ENCODE measurements at places on chromosomes 16 and 17. TPM values are rescaled to one million over a fixed set of nuclear protein-coding genes. Genes with fewer than 3 reads are reported as not detected.

GRCh38 chr17:28613931-28614381 lies at the start of gene RSKR:
TSS of gene RSKR (minus strand) at chr17:28614185. CDS start at chr17:28614161, 24 bp downstream.
- peak within 1 kb of the TSS; percentile 30 for H3K4me3 ChIP-seq
- peak within 1 kb of the TSS; percentile 64 for H3K27ac ChIP-seq
- H3K27me3 ChIP-seq, result peaks cover 3% of the 10 kb centered on the region
- H3K36me3 ChIP-seq, result peaks cover 4% of the 10 kb centered on the region
- no peak for DNase-seq
- peaks cover 3% of the 10 kb centered on the region for H3K4me1 ChIP-seq

DNA sequence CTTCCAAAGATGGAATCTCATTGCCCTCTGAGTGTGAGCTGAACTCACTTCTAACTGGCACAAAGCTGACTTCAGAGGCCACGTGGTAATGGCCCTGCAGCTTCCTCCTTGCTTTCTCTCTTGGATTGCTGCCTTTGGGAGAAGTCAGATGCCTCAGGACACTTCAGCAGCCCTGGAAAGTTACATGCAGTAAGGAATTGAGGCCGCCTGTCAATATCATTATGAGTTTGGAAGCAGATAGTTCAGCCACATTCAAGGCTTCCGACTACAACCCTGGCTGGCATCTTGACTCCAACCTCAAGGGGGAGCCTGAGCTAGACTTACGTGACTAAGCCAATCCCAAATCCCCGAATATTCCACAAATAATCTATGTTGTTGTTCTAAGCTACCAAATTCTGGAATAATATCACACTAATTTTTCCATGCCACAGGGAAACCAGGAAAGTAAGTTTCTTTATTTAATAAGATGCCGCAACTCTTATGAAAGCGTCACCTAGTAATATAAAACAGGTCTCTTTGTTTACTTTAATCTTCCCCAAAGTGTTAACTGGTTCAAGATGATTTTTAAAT lies 13.6 kb downstream of the CEP20 start:
- no peaks in the 10 kb centered on the region for H3K27me3 ChIP-seq
- H3K36me3 ChIP-seq, result no peaks in the 10 kb centered on the region
- peak; percentile 61 for DNase-seq
- H3K4me3 ChIP-seq, result no peak overlapping the region
- H3K27ac ChIP-seq, result no peak overlapping the region

GRCh38 chr17:2903193-2903974 lies 107.1 kb downstream of the RAP1GAP2 start:
- peaks cover 9% of the 10 kb centered on the region for H3K27me3 ChIP-seq
- DNase-seq, result no peak
- H3K36me3 ChIP-seq, result peaks cover 6% of the 10 kb centered on the region
- peak overlapping the region; percentile 70 for H3K4me3 ChIP-seq

Gene TMEM100
- 1.4 TPM for total RNA-seq

- no peaks in the 10 kb centered on the region for H3K36me3 ChIP-seq
- peak; percentile 72 for DNase-seq
- no peak overlapping the region for H3K27ac ChIP-seq
- no peak overlapping the region for H3K4me3 ChIP-seq
- no peaks in the 10 kb centered on the region for H3K27me3 ChIP-seq
Measured at GRCh38 chr17:51860954-51861561, 297.5 kb downstream of the CA10 start.

Gene LLGL1
- total RNA-seq, result 84.6 TPM

Gene CHST5
- 0.64 TPM for total RNA-seq

DNA sequence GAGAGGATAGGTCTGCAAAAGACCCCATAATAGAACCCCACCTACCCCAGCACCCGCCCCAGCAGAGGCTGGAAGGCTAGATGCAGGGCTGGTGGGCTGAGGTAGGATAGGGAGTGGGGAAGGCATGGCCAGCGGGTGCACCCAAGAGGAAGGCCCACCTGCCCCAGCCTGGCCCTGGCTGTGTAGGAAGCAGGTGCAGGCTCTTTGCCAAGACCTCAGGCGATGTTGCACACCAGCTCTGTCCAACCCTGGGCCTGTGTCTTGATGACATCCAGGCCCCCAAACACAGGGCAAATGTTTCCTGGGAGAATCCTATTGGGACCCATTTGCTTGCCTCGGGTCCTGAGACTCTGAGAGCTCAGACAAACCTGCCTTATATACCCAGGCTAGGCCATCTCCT lies 12.2 kb downstream of the UNC119 start:
- no peaks in the 10 kb centered on the region for H3K27me3 ChIP-seq
- no peak overlapping the region for H3K4me3 ChIP-seq
- DNase-seq, result no peak
- H3K4me1 ChIP-seq, result no peaks in the 10 kb centered on the region
- H3K36me3 ChIP-seq, result no peaks in the 10 kb centered on the region

Gene EXOC7
- total RNA-seq, result 249 TPM

Gene EFCAB13
- 3.3 TPM for total RNA-seq

- H3K27ac ChIP-seq, result no peak overlapping the region
- peaks cover 6% of the 10 kb centered on the region for H3K36me3 ChIP-seq
- H3K4me1 ChIP-seq, result peaks cover 25% of the 10 kb centered on the region
- H3K27me3 ChIP-seq, result no peaks in the 10 kb centered on the region
Measured at GRCh38 chr17:76973040-76973439, 104.8 kb downstream of the MGAT5B start.

DNA sequence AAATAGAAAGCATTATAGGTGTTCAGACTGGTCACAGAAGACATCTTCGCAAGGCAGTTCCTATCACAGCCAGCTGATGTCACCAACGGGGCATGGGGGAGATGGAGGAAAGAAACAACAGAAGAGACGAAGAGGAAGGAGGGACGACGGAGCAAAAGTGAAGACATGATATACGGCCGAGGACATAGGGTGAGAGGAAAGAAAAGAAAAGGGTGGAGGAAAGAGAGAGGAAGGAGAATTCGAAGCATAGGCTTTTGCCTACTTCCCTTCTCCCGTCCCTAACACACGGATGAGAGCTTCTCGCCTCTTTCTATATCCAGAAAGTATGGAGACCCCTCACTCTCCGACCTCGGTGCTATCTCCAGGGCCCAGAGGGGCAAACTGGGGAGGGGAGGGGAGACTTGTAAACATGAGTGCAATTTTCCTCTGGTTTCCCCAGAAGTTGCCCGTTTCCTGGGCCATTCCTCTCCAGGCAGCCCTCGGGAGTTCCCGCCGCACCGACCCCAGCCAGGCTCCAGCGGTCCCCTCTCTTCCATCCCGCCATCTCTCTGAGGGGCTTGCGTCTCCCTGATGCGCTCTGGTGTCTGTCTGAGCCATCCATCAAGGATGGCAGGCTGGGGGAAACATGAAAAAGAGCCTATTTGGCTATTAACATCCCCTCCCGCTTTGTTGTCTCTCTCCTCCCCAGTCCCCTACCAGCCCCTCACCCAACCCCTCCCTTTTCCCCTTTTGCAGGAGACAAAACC lies 26.0 kb downstream of the COPZ2 start:
- DNase-seq, result peak; percentile 62
- H3K36me3 ChIP-seq, result no peaks in the 10 kb centered on the region
- peaks cover 15% of the 10 kb centered on the region for H3K27me3 ChIP-seq
- peak overlapping the region; percentile 100 for H3K27ac ChIP-seq
- H3K4me3 ChIP-seq, result peak overlapping the region; percentile 93

- H3K27ac ChIP-seq, result no peak overlapping the region
- H3K4me3 ChIP-seq, result no peak overlapping the region
- no peaks in the 10 kb centered on the region for H3K4me1 ChIP-seq
- H3K36me3 ChIP-seq, result no peaks in the 10 kb centered on the region
- no peak for DNase-seq
Measured at GRCh38 chr16:14024283-14024682, 46.8 kb upstream of the MRTFB start.

Gene ABCC6
- 2.7 TPM for total RNA-seq

Gene DLX3
- 0.37 TPM for total RNA-seq

Gene TBX21
- total RNA-seq, result not detected

DNA sequence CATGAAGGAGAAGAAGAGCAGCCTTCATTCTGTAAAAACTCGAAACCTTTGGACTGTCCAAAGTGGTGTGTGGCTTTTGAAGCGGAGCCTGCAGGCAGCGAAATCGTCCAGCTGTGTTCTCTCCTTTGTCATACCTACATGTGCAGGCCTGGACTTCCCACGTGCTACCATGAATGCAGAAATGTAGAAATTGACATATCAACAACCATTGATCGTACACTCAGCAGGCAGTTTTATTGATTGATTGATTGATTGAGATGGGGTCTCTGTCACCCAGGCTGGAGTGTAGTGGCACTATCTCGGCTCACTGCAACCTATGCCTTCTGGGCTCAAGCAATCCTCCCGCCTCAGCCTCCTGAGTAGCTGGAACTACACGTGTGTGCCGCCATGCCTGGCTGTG lies 2.6 kb upstream of the HAPSTR1 start:
- peaks cover 16% of the 10 kb centered on the region for H3K27me3 ChIP-seq
- H3K4me3 ChIP-seq, result no peak overlapping the region
- no peak overlapping the region for H3K27ac ChIP-seq
- DNase-seq, result no peak
- peaks cover 9% of the 10 kb centered on the region for H3K36me3 ChIP-seq

Gene KRTAP3-1
- total RNA-seq, result not detected

GRCh38 chr17:80426671-80427326 lies 11.8 kb downstream of the ENDOV start:
- no peaks in the 10 kb centered on the region for H3K36me3 ChIP-seq
- peaks cover 2% of the 10 kb centered on the region for H3K4me1 ChIP-seq
- no peak overlapping the region for H3K4me3 ChIP-seq
- H3K27me3 ChIP-seq, result peaks cover 6% of the 10 kb centered on the region
- peak; percentile 91 for DNase-seq

- H3K27ac ChIP-seq, result peak overlapping the region; percentile 12
- H3K36me3 ChIP-seq, result peaks cover 2% of the 10 kb centered on the region
- peaks cover 2% of the 10 kb centered on the region for H3K27me3 ChIP-seq
- no peak overlapping the region for H3K4me3 ChIP-seq
Measured at GRCh38 chr16:72978212-72978611, 69.7 kb downstream of the ZFHX3 start.

Gene EEF2K
- total RNA-seq, result 40.2 TPM

DNA sequence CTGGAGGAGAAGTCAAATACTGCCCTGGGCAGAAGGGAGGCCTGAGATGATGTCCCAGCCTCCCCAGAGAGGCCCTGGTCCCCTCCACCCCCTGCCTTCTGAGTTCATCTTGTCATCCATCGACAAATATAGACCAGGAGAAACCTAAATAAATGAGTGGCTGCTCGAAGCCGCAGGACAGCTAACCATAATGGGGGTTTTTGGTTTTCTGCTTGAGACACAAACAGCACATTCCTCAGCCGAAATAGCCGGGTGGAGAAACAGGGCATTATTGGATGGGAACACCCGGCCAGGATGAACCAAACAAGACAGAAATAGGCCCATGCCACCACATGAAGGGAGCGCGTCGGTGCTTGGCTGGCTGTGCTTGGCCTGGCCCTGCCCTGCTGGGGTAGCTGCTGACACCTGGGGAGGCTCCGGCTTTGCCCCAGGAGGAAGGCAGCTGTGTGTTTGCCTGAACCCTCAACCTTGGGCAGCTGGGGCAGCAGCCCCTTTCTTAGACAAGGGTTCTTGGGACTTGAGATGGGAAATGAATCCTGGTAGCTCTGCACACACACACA lies 188.1 kb downstream of the IRX5 start:
- DNase-seq, result no peak
- peaks cover 12% of the 10 kb centered on the region for H3K4me1 ChIP-seq
- H3K36me3 ChIP-seq, result peaks cover 12% of the 10 kb centered on the region
- peaks cover 13% of the 10 kb centered on the region for H3K27me3 ChIP-seq
- no peak overlapping the region for H3K4me3 ChIP-seq
- no peak overlapping the region for H3K27ac ChIP-seq

GRCh38 chr17:63378411-63379375 lies 67.4 kb downstream of the CYB561 start:
- peak overlapping the region; percentile 7 for H3K27ac ChIP-seq
- peaks cover 7% of the 10 kb centered on the region for H3K36me3 ChIP-seq
- no peak for DNase-seq
- H3K4me1 ChIP-seq, result no peaks in the 10 kb centered on the region

DNA sequence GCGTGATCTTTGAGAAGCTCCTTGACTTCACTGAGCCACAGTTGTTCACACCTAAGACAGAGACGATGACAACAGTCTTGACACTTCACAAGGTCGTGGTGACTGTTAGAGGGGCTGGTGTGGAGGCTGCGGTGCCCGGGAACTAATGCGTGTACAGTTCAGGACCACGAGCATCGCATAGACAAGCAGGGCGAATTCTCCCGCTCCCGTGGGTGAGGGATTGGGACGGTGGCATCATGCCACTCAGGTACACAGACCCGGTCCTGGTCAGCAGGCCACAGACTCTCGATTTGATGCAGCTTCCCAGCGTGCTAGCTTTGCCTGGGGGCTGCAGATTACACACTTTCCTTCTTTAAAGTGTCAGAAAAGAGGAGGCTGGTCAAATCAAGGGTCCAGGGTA lies 24.7 kb downstream of the CEP295NL start:
- H3K4me3 ChIP-seq, result no peak overlapping the region
- peaks cover 13% of the 10 kb centered on the region for H3K27me3 ChIP-seq
- no peak for DNase-seq
- peaks cover 11% of the 10 kb centered on the region for H3K36me3 ChIP-seq
- no peak overlapping the region for H3K27ac ChIP-seq

Gene HOXB7
- total RNA-seq, result 0.64 TPM

- no peak for DNase-seq
- H3K4me3 ChIP-seq, result no peak overlapping the region
- H3K27ac ChIP-seq, result no peak overlapping the region
- peaks cover 5% of the 10 kb centered on the region for H3K36me3 ChIP-seq
Measured at GRCh38 chr16:88290850-88291830, 91.6 kb upstream of the ZNF469 start.

DNA sequence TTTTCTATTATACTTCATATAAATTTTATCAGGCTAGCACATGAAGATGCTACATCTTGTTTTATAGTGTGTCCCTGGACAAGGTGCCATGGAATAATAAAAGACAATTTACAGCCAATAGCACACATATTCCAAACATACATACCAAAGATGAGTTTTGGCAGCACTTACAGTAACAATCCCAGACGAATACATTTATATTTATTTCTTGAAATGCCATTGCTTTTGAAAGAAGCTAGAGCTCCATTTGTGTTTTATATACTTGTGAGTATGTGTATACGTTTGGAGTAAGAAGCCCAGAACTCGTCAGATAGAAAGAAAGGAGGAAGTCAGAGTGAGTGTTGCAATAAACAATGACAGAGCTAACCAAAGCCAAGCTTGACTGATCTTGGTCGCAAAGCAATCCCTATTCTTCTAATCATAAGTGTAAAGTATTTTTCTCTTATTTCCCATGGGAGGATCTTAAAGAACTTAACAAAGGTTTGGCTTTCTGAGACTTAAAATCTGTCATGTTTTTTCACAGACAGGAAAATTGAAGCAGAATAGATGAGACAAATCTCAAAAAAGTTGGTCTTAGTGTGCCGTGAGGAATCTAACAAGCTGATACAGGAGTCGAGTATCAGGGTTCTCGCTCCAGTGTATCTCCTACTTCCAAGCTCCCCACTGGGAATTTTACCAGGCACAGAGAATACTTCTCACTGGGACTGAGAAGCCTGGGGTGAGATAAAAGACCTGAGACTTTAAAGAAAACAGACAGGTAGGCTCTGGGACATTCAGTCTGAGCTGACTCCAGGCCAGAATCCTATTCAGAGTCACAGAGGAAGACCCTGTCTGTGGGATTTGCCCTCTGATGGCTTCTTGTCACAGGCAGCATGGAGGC lies 175.4 kb downstream of the AATF start:
- no peak for DNase-seq
- peaks cover 15% of the 10 kb centered on the region for H3K4me1 ChIP-seq
- no peak overlapping the region for H3K4me3 ChIP-seq
- H3K36me3 ChIP-seq, result no peaks in the 10 kb centered on the region

Gene TBC1D3E
- total RNA-seq, result not detected

Data from glutamatergic neuron (in vitro differentiated cells).